Fibroblast of mammary gland (primary cell): ENCODE measurements at places on chromosomes 3 and 15.
A peak's percentile ranks its signal among the peaks of the same experiment; 100 is the strongest.

GRCh38 chr15:78448441-78449219 is 10.6 kb downstream of the IREB2 start:
- no peak for DNase-seq

GRCh38 chr3:57556459-57557084 is 498 bp downstream of the PDE12 start:
- DNase-seq: peak; percentile 24

DNA sequence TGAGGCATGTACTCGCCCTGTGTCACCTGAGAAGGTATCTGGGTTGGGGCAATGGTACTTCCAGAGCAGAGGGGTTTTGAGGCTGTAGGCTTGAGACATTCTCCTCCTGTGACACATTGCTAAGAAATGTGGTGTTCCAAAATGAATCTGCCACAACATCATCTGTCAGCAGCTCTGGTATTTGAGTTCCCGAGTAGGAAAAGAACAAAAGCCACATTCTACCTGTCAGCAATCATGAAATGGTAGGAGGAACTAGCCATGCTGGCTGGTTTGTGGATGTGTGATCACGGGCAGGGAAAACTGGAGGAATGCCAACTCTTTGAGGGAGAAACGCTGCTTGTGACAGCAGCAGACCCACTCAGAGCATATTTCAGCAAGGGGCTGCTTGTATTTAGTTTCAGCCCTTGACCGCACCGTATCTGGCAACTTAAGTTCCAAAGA is 579.4 kb upstream of the TBL1XR1 start:
- DNase-seq: peak; percentile 71

- peak; percentile 94 for DNase-seq
These were observed 254.9 kb upstream of the TBL1XR1 start for GRCh38 chr3:177451864-177452830.

GRCh38 chr15:41564286-41564959 is 5.4 kb downstream of the TYRO3 start:
- DNase-seq: no peak

GRCh38 chr3:138640537-138640936 is 32.0 kb downstream of the FAIM start:
- DNase-seq: peak; percentile 6

- DNase-seq: peak; percentile 94
These were observed 123.4 kb downstream of the ABI3BP start for GRCh38 chr3:100869787-100870186.

- DNase-seq: peak; percentile 87
These were observed 412.9 kb downstream of the TIGIT start for GRCh38 chr3:114706591-114707232.

- DNase-seq: peak; percentile 60
These were observed 143.5 kb downstream of the GAP43 start for GRCh38 chr3:115766587-115767482.

GRCh38 chr3:42439261-42440115 is 29.1 kb upstream of the LYZL4 start:
- DNase-seq: no peak

- peak; percentile 43 for DNase-seq
These were observed 27.6 kb downstream of the LRIG1 start for GRCh38 chr3:66473181-66473580.

GRCh38 chr15:100107151-100107550 is 234.6 kb downstream of the ADAMTS17 start:
- no peak for DNase-seq

- DNase-seq: peak; percentile 25
These were observed 128.0 kb downstream of the ATP8B4 start for GRCh38 chr15:49990835-49991545.

DNA sequence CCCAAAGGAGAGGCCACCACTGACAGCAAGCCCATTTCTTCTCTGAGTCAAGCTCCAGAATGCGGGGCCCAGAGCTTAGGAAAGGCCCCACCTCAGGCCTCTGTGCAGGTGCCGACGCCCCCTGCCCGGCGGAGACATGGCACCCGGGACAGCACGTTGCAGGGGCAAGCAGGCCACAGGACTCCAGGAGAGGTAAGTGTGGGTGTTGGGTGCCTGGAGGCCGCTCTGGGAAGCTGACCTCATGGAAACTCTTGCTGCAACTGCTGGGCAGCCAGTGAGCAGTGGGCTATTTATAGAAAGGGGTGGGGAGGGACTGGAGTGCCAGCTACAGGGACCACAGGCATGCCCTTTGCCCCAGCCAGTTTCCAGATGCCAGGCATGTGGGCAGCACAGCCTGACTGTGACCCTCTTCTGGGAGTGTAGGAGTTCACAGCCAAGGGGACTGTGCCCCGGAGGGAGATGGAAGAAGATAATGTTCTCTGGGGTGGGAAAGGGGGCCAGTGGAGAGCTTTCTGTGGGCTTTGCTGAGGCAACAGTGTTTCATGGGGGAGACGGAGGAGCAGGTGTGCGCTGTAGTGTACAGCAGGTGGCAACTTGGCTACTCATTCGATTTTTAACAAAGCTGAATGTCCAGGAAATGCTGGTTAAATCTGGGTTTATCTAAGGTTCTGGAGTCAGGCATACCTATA is 23.7 kb downstream of the ALPK3 start:
- DNase-seq: peak; percentile 42

GRCh38 chr15:78800189-78800588 is 11.1 kb downstream of the ADAMTS7 start:
- no peak for DNase-seq
